Type B pancreatic cell (in vitro differentiated cells): ENCODE measurements at places on chromosomes 3 and 15.

DNA sequence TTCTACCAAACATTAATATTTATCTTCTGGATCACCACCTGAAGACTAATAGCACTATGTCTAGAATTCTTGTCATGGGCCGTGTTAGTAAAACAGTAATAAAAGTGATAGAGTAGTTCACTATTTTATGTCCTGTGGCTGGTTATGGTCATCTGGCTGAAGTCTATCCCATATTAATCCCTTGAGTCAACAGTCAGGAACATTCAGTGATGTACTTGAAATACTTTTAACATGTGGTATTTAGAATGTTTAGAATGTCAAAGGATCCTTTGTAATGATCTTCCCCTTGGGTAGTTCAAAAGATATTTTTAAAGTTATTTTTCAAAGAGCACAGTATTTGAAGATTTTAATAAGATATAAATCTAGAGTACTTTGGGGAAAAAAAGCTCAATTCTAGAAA lies 117.0 kb downstream of the MBNL1 start:
- H3K4me3 ChIP-seq: no peak overlapping the region
- no peaks in the 10 kb centered on the region for H3K27me3 ChIP-seq
- no peak overlapping the region for H3K27ac ChIP-seq
- H3K4me1 ChIP-seq: peaks cover 26% of the 10 kb centered on the region

DNA sequence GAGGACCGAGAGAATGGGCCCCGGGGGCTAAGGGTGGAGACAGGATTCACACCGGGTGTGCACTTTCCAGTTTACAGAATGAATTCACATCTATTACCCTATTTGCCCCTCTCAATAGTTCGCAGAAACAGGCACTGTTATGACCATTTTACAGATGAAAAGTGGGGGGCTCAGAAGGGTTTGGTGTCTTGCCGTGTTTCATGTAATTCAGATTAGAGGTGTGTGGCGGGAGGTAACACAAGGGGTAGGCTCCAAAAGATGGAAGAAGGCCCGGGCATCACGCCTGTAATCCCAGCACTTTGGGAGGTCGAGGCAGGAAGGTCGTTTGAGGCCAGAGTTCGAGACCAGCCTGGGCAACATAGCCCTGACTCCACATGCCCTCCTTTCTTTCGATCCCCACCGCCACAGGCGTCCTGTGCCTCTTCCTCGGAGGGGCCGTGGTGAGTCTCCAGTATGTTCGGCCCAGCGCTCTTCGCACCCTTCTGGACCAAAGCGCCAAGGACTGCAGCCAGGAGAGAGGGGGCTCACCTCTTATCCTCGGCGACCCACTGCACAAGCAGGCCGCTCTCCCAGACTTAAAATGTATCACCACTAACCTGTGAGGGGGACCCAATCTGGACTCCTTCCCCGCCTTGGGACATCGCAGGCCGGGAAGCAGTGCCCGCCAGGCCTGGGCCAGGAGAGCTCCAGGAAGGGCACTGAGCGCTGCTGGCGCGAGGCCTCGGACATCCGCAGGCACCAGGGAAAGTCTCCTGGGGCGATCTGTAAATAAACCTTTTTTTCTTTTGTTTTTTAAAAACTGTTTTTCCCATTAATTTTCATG lies 3.4 kb downstream of the DUOXA2 start:
- DNase-seq: no peak
- peaks cover 3% of the 10 kb centered on the region for H3K36me3 ChIP-seq
- peaks cover 11% of the 10 kb centered on the region for H3K4me1 ChIP-seq
- H3K27me3 ChIP-seq: peaks cover 60% of the 10 kb centered on the region

DNA sequence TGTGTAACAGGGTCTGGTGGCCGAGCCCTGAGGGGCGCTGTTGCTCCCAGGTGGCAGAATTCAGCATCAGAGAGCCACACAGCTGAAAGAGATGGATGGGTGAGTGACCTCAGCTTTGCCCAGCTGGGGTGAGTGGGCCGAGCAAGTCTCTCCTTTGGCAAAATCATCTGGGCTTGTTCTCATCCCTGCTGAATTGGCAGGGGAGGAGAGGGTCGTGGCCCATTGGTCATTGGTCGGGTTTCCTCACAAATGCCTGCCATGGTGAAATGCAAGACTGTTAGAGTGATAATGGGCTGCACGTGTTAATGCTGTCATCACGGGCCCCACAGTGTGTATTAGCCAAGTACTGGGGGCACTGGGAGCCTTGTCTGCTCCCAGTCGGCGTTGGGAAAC lies 15.9 kb downstream of the ABHD2 start:
- no peak for DNase-seq
- H3K4me1 ChIP-seq: peaks cover 40% of the 10 kb centered on the region
- H3K36me3 ChIP-seq: peaks cover 9% of the 10 kb centered on the region
- no peaks in the 10 kb centered on the region for H3K27me3 ChIP-seq
- no peak overlapping the region for H3K4me3 ChIP-seq

DNA sequence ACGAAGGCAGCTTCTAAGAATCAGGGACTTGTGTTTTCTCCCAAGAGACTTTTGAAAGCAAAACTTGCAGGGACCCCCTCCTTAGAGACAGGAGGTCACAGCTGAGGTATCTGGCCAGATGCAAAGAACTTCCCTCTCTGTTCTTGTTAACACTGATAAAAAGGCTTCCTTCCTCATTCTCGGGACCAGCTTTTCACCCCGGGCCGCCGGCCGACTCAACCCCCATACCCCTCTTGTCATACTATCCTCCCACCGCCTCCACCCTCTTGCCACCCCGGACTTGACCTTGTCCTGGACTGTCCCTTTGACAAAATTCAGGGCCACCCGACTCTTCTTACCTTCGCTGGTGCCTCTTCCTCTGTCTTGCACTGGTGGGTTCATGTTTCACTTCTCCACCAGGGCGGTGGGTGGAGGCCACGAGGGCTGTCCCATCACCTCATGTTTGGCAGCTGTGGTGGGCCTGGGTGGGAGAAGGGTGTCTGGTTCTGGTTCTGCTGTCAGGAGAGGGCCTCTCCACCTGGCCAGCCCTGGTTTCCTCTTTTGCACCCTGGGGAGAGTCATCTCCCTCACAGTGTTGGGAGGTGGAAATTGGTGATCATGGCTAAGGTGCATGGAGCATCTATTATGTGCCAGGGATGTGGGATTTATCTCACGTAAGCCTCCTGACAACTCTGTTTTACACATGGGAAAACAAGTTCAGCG lies 32.5 kb downstream of the BHLHE40 start:
- no peaks in the 10 kb centered on the region for H3K36me3 ChIP-seq
- no peak overlapping the region for H3K4me3 ChIP-seq
- peaks cover 25% of the 10 kb centered on the region for H3K27me3 ChIP-seq
- no peak overlapping the region for H3K27ac ChIP-seq
- no peak for DNase-seq

DNA sequence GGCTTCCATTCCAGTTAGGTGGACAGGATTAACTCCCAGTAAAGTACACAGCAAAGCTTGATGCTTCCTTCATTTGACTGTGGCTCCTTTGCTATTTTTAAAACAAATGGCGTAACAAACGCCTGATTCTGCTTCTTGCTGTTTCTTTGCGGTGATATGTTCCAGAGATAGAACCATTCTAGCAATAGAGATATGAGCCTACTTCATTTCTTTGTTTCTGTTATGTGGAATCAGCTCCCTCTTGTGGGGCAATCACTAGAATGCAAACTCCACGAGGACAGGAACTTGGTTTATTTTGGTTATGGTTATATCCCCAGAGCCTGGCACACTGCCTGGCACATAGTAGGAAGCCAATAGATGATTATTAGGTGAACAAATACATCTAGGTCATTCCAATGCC lies 122.6 kb upstream of the SLC6A11 start:
- no peak for DNase-seq
- no peak overlapping the region for H3K4me3 ChIP-seq
- peaks cover 57% of the 10 kb centered on the region for H3K27me3 ChIP-seq
- no peaks in the 10 kb centered on the region for H3K36me3 ChIP-seq

DNA sequence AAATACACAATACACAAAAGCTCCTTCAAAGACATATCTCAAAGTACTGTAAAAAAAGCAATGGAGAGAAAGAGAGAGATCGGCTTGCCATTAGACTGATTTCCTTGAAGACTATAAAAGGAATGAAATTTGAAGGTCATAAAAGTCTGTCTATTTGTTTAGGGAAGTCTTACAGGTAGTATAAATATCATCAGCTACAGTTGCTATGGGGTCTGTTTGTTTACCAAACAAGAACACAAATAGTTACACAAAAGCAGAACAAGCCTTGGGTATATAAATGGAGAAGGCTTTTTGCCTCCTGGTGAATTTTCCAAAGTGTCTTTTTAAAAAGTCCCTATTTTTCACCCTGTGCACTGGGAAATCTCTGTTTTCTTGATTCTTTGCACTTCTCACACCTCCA lies 552.3 kb downstream of the FOXP1 start:
- H3K4me3 ChIP-seq: no peak overlapping the region
- DNase-seq: no peak
- H3K4me1 ChIP-seq: peaks cover 29% of the 10 kb centered on the region
- peaks cover 56% of the 10 kb centered on the region for H3K36me3 ChIP-seq
- no peak overlapping the region for H3K27ac ChIP-seq

DNA sequence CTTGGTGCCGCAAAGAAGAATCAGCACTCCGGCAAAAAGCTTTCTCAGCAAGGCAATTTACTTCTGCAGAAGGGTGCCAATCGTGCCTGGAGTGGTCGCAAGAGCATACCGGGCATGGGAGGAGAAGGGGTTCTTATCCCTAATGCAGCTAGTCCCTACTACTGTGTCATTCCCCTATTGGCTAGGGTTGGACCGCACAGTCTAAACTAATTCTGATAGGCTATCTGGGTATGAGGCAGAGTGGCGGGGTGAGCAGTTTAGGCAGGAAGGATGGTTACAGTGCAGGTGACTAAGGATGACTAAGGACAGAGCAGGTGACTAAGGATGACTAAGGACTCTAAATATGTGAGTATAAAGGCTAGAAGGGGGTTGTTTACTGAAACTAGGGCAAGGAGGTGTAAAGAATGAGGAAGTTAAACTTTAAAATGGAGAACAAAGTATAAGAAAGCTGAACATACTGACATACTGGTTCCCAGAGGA lies 52.9 kb downstream of the PGBD4 start:
- no peaks in the 10 kb centered on the region for H3K27me3 ChIP-seq
- DNase-seq: no peak
- H3K4me1 ChIP-seq: peaks cover 5% of the 10 kb centered on the region
- H3K4me3 ChIP-seq: peak overlapping the region; percentile 13
- peaks cover 63% of the 10 kb centered on the region for H3K36me3 ChIP-seq
- peak overlapping the region; percentile 96 for H3K27ac ChIP-seq

DNA sequence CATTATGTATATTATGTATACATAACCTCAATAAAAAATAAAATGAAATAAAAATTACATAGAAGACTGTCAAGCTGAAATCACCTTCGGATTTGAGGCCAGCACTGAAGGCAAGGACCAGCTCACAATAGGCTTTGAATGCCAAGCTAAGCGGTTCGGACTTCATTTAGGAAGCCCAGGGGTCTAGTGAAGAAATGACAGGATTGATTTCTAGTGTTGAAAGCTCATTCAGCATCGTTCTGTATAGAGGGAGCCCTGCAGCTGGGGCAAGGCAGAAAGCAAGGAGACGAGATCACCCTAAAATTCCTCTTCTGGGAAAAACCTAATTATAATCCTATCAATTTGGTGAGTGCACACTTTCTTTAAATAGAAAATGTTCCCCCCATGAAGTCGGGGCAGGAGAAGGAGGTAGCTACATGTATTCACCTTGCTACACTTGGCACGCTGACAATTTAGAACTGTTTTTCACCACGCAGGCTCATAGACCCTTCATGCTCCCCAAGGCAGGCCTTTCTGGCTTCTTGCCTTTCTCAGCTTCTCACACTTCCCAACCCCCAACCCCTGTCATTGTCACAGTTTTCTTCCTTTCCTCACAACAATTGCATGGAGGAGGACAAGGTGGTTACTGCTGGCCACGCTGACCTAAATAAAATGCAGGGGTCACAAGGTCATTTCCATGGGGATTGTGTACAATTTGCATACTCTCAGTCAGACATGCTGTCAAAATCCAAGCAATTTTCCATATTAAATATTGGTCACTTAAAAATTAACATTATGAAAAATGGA lies 44.4 kb upstream of the SSR3 start:
- H3K4me3 ChIP-seq: no peak overlapping the region
- DNase-seq: no peak
- H3K4me1 ChIP-seq: peaks cover 11% of the 10 kb centered on the region

DNA sequence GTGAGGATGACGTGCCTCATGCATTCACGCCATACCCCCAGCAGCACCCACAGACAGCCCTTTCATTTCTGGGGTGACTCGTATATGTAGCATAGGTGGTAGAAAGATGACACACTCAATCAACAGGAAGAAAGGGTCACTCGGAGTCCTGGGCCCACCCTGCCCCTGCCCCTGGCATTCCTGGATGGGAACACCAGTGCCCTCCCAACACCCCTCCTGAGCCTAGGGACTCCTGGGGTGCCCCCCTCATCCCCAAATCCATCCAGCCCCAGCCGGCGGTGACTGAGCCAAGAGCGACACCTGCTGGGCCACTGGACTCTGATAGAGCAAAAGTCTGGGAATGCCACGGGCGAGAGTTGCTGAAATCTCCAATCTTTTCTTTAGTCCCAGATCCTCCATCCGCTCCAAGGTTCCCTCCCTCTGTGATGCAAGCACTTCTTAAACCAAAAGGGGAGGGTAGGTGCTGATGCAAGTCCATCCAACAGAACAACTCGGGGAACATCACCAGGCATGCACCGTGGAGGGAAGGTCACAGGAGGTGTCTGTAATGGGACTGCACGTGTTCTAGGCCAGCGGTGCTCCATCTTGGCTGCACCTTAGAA lies 31.1 kb downstream of the ACAN start:
- no peak overlapping the region for H3K4me3 ChIP-seq
- no peaks in the 10 kb centered on the region for H3K27me3 ChIP-seq
- H3K27ac ChIP-seq: no peak overlapping the region
- DNase-seq: no peak

DNA sequence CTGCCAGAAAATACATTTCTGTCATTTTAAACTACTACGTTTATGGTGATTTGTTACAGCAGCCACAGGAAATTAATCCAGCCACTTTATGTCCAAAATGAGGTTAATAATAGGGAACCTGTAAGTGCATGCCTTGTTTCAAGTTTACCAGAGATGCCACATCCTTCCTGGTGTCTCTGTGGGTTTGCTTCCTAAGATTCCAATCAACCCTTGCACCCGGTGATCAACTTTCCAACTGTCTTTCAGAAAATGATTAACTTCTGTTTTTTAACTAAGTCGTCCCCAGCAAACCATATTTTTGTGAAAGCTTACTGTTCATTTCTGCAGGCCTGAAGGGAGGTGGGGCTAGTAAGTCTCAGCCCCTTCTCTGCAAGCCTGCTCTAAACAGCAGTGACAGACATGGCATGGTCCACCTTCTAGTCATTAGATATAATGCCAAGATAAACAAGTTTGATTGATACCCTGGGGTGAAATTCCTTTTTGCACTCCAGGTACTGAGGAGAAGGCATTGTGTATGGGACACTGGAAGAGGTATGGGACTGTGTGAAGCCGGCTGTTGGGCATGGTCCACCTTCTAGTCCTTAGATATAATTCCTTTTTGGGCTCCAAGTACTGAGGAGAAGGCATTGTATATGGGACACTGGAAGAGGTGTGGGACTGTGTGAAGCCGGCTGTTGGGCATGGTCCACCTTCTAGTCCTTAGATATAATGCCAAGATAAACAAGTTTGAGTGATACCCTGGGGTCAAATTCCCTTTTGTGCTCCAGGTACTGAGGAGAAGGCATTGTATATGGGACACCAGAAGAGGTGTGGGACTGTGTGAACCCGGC lies 11.1 kb upstream of the TMC3 start:
- H3K27ac ChIP-seq: no peak overlapping the region
- no peak for DNase-seq
- H3K36me3 ChIP-seq: no peaks in the 10 kb centered on the region
- H3K27me3 ChIP-seq: peaks cover 4% of the 10 kb centered on the region
